ENCODE measurements at places on chromosomes 1 and 21. TPM values are rescaled to one million over a fixed set of nuclear protein-coding genes. Genes with fewer than 3 reads are reported as not detected.

DNA sequence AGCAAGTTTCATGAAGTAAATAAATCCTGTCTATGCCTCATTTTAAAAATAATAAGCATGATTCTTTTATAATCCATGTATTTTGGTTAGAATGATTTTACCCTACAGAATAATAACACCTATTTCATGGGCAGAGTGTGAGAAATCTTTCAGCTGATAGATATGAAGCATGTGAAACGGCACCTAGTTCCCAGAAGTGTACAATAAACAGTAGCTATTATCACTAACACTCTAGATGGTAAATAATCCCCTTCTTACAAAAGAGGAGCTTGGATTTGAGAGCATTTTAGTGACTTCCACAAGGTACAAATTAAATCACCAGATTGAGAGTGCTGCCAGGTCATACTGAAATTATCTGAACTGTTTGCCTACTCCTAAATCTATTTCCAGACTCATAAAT lies 95.3 kb upstream of the NRIP1 start:
- no peak overlapping the region for H3K4me3 ChIP-seq
- no peaks in the 10 kb centered on the region for H3K27me3 ChIP-seq
- H3K36me3 ChIP-seq: no peaks in the 10 kb centered on the region
- H3K4me1 ChIP-seq: no peaks in the 10 kb centered on the region
- DNase-seq: no peak

Gene OR2T35
- not detected for total RNA-seq

Gene RAB25
- 34.8 TPM for total RNA-seq

- H3K27ac ChIP-seq: no peak overlapping the region
- H3K4me3 ChIP-seq: no peak overlapping the region
- H3K4me1 ChIP-seq: peaks cover 15% of the 10 kb centered on the region
- H3K36me3 ChIP-seq: no peaks in the 10 kb centered on the region
- DNase-seq: no peak
- no peaks in the 10 kb centered on the region for H3K27me3 ChIP-seq
These were observed 420.4 kb upstream of the RUNX1 start for GRCh38 chr21:35469498-35469897.

- H3K4me3 ChIP-seq: no peak overlapping the region
- peaks cover 2% of the 10 kb centered on the region for H3K4me1 ChIP-seq
- H3K27ac ChIP-seq: no peak overlapping the region
- no peak for DNase-seq
- H3K36me3 ChIP-seq: no peaks in the 10 kb centered on the region
These were observed 187.1 kb upstream of the SGIP1 start for GRCh38 chr1:66346873-66347272.

GRCh38 chr1:30684259-30684658 lies 39.1 kb downstream of the MATN1 start:
- no peak for DNase-seq
- H3K27me3 ChIP-seq: peaks cover 3% of the 10 kb centered on the region
- H3K4me1 ChIP-seq: peaks cover 6% of the 10 kb centered on the region
- H3K27ac ChIP-seq: no peak overlapping the region
- H3K36me3 ChIP-seq: no peaks in the 10 kb centered on the region
- H3K4me3 ChIP-seq: no peak overlapping the region
